ENCODE measurements at places on chromosomes 6 and 20.

- DNase-seq = peak; percentile 61
Observed at GRCh38 chr6:116564921-116565872, 6.1 kb upstream of the RWDD1 start.

- DNase-seq = no peak
Observed at GRCh38 chr6:45445364-45445748, 67.6 kb upstream of the SUPT3H start.

- DNase-seq = no peak
Observed at GRCh38 chr20:57071954-57072583, 194.4 kb downstream of the BMP7 start.

- no peak for DNase-seq
Observed at GRCh38 chr6:158544428-158544827, 15.5 kb upstream of the TMEM181 start.

DNA sequence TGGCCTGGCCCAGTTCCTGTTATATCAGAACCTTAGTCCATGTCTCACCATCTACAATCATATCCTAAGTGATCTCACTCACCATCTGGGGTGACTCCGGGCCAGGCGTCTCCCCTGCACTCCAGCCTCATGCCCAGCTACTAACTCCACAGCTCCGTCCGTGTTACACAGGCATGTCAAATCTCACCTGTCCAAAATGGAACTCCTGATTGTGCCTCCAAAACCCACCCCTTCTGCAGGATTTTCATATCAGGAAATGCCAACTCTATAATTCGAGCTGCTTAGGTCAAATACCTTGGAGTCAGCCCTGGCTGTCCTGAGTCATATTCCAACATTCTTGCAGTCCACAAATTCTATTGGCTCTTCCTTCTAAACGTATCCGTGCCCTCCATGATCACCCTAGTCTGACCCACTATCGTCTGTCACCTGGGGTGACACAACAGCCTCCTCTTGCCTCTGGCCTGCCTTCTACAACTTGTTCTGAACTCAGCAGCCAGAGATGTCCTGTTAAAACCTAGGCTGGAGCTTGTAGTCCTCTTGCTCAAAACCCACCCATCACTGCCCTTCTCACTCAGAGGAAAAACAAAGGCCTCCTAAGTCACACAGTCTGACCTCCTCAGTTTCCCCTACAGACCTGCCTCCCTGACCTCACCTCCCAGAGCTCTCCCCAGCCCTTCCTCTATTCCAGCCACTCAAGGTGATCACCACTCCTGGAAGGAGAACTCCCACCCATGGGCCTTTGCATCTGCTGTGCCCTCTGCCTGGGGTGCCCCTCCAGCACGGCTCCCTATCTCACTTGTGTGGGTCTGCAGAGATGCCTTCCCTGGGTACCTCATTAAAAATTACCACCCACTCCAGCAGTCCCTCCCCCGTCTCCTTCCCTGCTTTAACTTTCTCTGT is 85.3 kb upstream of the SIRPA start:
- DNase-seq = no peak

- no peak for DNase-seq
Observed at GRCh38 chr6:56902641-56903464, 52.1 kb upstream of the BEND6 start.

- DNase-seq = no peak
Observed at GRCh38 chr20:31845300-31845863, at the start of gene FOXS1. Gene FOXS1 (minus strand): TSS chr20:31845604. CDS start chr20:31845542, 62 bp downstream.

DNA sequence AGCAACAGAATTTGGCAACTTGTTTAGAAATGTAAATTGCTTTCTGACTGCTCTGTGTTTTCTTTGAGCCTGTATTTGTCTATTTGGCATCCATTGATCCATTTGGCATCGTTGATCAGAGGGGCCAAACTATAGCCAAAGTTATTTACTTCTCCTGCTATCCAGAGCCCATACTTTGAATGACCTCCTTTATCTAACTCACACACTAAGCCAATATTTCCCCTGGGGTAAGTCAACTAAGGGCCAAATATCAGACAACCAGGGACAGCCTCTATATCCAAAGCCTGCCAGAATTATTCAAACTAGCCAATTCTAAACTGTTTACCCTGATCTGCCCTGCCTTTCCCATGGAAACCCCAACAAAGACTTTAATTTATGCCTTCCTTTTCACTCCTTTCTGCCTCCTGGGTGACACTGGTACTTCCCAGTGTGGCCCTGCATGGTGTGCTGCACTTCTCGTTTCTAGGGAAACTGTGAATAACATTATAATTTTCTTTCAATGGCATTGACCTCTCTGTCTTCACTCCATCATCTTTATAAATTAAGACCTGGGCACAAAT is 19.8 kb upstream of the ZNF184 start:
- DNase-seq = no peak

- peak; percentile 94 for DNase-seq
Observed at GRCh38 chr6:19836799-19837510, at the start of gene ID4. Gene ID4 (plus strand): TSS chr6:19837370. CDS start chr6:19837755, 385 bp downstream.

DNA sequence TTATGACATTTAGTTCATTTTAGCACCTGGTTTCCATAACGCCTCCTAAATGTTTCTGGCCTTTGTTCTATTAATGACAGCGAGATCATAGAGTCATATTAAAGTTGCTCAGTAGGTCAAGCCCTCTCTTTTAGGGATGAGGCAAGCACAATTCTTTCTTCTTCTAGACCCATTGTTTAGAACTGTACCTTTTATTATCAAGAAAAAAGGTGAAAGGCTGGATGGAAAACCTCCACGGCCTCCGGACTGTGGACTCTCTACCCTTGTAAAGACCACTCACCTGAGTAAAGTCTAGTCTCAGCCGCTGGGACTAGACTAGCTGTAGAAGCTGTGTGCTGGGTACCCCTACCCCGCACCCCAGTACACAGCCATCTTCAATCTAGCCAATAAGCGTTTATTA is 6.0 kb upstream of the AFDN start:
- no peak for DNase-seq

GRCh38 chr20:36856691-36857635 is 19.0 kb upstream of the TLDC2 start:
- DNase-seq = no peak

GRCh38 chr20:43917380-43917779 is 2.7 kb downstream of the TOX2 start:
- no peak for DNase-seq

- DNase-seq = no peak
Observed at GRCh38 chr6:107408714-107409113, 50.6 kb downstream of the PDSS2 start.

GRCh38 chr20:40706977-40707582 is 18.0 kb upstream of the MAFB start:
- DNase-seq = no peak

- no peak for DNase-seq
Observed at GRCh38 chr6:89452281-89452680, 19.3 kb downstream of the ANKRD6 start.

DNA sequence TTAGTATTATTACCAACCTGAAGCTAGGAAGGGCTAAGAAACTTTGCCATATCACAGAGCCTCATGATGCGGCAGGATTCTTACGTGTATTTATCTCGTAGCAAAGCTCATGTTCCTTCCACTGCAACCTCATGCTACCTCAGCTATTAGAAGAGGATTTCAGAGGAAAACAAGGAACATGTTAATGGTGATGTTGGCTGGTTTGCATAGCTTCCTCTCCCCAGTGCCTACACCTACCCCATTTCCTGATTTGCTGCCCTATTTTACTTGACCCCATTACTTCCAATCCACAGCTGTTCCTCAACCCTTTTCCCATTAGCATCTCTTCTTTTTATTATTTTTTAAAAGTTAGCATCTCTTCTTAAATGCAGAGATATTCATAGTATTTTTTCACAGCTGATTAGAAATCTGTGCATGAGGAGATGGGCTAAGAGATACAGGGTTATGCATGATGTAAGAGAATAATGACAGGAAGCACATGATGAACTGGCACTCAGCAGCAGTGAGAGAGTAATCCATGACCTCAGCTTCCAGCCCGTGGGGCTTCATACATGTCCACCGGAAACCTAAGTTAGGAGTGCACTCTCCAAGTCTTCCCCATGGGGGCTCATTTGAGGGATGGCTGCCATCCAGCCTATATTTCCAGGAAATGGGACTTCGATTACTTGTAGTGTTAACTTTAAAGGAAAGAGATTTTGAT is 106.1 kb upstream of the ASF1A start:
- no peak for DNase-seq

DNA sequence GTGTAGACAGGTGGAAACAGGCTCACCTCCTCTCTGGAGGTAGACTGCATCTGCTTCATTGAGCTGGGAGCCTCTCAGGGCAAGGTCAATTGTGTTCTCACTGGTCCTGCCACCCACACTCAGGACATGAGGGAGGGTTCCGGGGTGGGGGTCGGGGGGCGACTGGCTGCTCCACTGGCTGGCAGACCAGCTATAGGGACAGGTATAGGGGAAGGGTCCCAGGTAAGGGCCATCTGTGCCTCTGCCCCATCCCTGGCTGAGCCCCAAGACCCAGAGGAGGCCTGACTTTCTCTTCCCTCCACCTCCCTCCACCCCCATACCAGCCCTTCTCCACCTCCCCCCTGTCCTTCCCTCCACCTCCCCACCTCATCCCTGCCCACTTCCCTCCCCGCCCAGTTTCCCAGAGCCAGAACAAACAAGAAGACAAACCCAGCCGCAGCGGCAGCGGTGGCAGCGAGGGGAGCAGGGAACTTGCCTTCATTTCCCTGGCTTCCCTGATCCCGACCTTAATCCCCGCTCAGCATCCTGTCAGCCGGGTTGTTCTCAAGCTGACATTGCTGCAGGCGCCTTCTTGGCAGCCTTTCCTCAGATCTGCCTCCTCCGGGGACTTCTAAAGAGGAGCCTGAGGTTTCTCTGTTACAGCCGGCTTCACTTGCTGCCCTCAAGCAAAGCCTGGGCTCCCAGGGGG is 18.3 kb upstream of the FOXP4 start:
- no peak for DNase-seq

DNA sequence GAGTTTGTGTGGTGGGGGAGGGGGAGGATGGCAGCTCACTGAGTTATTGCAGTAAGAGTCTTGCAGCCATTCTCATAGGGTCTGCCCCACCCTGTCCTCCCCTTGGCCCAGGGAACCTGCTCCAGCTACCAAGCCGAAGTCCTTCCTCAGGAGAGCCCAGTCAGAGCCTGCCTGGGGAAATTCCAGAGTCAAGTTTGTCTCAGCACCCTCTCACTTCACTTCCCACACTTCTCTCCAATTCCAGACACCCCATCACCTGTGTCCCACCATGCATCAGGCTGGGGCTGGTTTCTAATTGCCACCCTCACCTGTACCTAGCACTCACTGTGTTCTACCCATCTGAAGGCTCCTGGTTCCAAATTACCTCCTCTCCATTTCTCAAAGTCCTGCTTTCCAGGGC is 10.3 kb upstream of the SLC22A16 start:
- no peak for DNase-seq

GRCh38 chr6:161443848-161444247 is 170.0 kb upstream of the AGPAT4 start:
- DNase-seq = no peak

DNA sequence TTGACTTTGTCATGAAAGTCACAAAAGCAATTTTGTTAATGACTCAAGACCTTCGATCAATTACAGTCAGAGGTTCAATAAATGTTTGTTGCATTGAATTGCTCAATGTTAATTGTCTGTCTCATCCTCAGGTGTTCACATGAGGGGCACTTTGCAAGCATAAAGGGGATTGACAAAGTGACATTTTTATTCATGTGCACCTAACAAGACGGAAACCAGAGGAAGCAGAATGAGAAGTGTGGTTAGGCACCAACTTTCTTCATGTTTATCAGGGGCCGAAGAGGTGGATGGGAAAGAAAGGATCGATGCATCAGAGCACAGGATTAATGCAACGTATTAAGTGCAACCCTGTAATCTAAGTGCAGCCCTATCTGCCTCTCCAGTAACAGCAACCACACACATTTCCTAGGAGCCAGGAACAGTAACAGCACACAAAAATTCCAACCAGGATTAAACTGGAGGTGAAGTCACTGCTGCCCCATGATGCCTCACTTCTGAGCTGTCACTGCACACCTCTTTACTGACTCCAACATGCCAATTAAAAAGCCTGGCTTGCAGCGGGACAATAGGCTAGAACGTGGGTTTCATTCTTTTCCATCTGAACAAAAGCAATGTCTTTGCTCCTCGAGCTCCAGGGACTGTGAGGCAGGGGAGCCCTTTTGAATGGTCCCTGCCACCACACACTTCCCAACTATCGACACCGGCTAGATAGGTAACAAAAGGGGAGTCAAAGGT is 262.7 kb downstream of the CD83 start:
- no peak for DNase-seq

- peak; percentile 64 for DNase-seq
Observed at GRCh38 chr6:41427642-41428335, 92.4 kb downstream of the NCR2 start.

DNA sequence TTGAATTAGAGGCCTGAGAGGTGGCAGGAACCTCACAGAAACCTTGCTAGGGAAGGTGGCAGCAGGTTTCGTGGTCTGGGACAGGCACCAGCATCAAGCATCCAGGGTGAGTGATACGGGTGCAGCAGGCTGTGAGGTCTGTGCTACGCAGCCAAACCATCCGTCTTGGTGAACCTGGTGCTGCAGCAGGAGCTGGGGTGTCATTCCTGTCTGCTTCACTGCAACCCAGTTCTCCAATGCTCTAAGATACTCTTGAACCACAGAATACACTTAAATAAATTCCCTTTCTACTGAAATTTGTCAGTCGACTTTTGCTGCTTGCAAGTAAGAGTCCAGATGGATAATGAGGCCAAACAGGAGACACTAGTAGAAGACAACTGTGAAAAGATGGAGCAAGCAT is 9.7 kb upstream of the CBLN4 start:
- no peak for DNase-seq

DNA sequence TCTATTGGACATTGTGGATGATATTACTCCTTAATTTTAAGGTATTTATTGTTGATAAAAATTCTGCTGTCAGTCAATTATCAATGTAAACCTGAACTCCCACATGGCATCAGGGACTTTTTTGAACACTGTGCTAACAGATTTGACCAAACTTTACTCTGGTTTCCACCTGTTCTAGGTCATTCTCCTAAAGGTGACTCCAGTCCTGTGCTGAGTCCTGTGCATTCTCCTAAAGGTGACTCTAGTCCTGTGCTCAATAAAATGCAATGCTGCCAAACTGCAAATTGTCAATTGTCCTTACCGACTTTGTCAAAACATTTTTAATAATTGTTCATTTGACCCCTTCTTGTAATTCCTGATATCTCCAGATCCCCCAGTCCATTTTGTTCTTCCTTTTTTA is 408.4 kb upstream of the EPHA7 start:
- no peak for DNase-seq

DNA sequence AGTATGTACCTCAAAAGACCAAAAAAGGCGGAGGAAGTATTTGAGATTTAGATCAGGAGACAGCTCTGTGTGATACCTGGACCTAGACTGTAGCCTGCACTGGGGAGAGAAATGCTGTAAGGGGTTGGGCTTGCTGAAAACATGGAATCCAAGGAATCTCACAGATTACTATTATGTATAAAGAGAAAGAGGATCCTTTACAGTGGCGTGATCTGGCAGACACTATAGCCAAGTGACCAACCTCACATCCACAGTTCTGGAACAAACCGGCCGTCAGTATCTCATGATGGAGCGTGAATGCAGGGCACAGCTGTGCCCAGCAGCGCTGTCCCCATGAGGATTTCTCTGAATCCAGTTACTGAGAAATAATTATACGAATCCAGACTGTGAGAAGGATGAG is 12.3 kb downstream of the DDX27 start:
- no peak for DNase-seq
